Naive thymus-derived CD4-positive, alpha-beta T cell (primary cell): ENCODE measurements at places on chromosomes 16 and 17. TPM values are rescaled to one million over a fixed set of nuclear protein-coding genes. Genes with fewer than 3 reads are reported as not detected.

CD300E gene
- not detected in 2 replicates for total RNA-seq

ABCC6 gene
- total RNA-seq, result not detected

- no peak for DNase-seq
These were observed 259.8 kb downstream of the GRIN2A start for GRCh38 chr16:9922441-9922840.

DNA sequence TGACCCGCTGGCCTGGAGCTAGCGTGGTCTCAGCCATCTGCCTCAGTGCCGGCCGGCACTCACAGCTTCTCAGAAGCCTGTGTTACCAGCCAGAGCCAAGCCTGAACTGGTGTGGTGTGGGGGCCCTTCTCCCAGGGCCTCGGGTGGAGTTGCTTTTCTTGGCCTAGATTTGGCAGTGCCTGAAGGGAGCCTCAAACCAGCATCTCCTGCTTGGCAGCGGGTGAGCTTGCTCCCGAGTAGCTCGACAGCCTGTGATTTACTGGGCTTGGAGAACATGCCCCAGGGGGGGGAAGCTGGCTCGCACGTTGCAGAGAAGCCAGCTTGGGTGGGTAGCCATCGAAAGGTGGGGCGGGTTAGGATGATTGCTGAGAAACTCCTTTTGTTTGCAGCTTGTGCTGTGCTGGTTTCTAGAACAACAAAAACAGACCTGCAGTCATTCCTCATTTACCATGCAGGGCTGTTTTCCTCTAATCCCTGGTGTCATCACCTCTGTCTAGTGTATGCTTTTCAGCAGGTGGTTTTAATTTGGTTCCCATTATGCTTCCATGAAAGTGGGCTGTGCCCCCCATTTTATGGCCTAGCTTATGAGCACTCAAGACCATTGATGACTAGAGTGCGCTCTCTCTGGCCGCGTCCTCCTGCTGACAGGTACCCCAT, 42.2 kb downstream of the TBCD start:
- no peak for DNase-seq

DNA sequence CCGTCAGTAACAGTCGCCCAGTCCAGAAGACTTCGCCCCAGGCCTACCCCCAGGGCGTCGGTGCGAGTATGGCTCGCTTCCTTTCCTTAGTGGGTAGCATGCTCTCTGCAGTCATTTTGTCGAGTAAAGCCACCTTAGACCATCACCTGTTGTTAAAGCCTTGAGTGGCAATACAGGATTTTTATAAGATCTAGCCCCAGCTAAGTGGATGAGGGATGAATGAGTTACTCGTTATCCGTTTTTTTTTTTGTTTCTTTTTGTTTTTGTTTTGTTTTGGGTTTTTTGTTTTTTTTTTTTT, 322 bp upstream of the KLHL11 start:
- no peak for DNase-seq

BRCA1 gene
- 4.5 TPM for total RNA-seq

- DNase-seq, result no peak
These were observed 6.4 kb upstream of the TOX3 start for GRCh38 chr16:52553322-52553721.

KRT33B gene
- not detected for total RNA-seq

SLFN11 gene
- total RNA-seq, result 30.4 TPM

- DNase-seq, result no peak
These were observed 8.6 kb upstream of the CCL2 start for GRCh38 chr17:34246446-34246845.

DNA sequence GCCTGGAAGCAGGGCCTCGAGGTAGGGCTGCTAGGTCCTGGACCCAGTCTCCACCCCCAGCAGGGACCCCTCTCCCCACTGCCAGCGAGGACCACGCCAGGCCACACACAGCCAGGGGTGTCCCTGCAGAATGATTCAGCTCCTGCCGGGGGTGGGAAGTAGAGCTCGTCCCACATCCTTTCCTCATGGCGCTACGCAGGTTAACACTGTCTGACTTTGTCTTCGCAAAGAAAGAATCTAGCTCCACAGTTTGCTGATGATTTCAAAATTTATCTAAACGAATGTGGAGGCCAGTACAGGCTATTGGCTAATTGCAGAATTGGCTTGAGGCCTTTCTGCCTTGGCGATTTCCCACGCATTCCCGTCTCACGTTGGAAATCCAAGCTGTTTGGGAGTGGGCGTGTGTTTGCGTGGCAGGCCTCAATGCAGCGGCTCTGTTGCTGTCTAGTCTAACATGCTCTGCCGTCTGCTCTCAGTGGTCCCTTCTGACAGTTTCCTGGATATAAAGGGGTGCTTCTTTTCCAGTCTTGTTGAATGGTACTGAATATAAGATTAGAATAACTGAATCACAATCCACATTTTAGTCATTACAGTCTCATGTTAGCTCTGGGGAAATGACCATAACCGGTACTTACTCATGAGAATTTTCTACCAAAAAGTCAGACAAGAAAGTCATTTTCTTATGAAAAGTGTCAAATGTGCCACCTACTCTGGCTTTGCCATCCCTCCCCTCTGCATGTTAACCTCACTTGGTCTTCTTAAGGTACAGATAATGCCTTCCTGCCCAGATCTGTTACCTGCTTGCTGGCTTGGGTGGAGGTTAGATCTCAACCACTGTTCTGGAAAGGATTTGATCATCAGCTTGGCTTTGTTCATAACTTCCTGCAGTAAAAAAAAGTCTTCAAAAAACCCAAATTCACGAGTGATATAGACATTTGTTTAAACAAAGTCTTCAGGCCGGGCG, 252.4 kb downstream of the NTN1 start:
- DNase-seq, result peak; percentile 36

DNA sequence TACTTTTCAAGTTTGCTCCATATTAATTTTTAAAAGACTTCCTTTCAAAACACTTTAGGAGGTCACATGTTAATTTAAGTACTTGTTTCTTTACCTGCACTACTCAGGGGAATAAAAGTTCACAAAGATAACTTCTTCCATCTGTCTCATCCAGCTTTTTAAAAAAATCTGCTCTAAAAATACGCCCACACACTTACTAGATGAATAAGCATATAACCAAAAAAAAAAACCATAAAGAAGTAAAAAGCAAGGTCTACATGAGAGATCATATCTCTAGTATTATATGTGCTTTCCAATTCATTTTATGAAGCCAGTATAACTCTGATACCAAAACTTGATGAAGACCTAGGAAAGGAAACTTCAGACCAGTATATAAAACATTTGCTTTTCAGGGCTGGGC, 17.2 kb downstream of the SKAP1 start:
- no peak for DNase-seq

DNA sequence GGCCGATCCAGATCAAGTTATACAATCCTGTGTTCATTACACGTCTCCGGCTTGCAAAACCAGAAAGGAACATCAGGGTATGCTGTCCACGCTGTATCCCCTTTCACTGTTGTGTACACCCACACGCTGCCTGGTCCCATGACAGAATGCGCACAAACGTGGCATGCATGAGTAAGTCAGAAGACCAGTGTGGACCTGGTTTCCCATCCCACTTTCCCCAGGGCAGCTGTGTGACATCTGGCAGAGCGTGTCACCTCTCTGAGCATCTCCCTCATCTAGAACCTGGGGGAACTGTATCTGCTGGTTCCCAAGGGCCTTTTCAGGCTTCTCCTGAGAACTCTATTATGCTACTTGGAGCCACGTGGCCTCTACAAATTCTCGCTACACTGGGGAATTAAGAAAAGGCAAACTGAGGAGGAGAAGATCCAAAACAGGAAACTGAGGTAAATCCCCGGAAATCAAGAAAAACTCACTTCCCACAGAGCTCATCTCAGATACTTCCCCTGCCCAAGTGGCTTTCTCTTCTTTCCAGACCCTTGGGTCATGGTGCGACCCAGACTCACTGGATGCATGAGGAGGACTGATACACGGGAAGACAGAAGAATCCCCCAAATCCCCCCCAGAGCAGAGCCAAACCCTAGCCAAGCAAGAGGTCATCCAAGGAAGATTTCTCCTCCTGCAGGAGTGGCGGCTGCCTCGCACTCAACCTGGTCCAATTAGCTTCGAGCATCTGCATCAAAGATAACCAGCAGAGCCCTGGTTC, 139.3 kb downstream of the GAS7 start:
- DNase-seq, result no peak

DNA sequence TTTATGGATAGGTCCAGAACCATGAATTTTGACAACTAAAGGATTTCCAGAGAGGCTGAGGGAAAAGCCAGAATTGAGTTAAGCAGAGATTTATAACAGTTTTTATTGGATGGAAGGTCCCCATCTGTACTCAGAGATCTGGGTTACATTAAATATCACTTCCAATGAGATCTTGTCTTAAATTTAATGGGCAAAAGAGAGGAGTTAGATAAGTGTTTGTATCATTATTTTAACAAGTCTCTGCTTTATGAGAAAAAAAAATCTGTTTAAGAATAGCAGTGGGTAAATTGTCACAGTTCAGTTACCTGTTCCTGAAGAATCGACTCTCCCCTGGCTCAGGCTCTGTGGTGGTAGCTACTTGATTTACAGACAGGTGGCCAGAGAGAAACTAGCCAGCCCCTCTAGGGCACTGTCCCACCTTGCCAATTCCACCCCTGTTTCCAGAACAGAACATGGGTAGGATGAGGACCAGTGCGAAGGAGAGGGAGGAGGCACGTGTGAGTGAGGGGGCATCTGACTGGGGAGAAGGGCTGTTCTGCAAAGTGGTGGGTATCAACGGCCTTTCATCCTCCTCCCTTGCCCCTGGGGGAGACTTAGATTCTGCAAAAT, 22.1 kb upstream of the CRHR1 start:
- DNase-seq, result no peak

DNA sequence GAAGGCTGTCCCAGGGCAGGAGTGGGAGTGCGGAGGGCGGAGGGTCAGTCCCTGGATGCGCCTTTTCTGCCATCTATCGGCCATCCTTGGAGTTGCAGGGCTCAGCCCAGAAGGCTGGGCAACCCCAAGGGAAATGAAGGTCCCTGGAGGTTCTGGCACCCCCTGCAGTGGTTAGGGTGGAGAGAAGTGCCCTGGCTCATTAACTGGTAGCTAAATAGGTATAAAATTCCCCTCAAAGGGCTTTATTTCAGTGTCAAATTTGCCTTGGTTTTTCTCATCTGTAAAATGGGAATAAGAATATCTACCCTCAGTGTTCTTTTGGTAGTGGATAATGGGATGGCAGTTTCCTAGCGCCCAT, 22.4 kb downstream of the C17orf75 start:
- peak; percentile 47 for DNase-seq

WNT9B gene
- not detected in 2 replicates for total RNA-seq

DNA sequence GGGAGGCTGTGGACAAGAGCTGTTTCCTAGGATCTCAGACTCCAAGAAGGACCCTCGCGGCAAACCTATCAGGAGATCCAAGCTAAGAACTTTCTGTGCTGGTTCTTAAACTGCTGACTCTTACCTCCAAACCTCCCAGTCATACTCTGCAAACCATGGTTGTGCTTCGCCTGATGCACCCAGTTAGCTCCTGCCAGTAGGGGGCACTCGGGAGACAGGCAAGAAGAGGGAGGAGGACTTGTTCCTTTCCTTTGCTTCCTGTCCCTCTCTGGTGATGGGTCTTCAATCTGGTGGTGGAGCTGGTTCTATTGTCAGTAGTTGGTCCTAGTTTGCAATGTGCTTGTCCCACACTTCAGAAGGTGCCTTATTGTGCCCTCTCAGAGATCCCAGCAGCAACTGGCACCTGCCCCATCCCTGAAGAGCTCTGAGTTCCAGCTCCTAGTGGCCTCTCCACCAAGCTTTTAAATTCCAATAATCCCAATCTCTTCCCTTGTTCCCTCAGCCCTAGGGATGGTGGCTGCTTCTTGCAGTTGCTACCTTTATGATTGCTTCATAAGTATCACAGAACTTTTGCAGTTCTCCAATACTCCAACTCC, 113.5 kb upstream of the RPL38 start:
- DNase-seq, result no peak

NEUROD2 gene
- not detected for total RNA-seq

DNA sequence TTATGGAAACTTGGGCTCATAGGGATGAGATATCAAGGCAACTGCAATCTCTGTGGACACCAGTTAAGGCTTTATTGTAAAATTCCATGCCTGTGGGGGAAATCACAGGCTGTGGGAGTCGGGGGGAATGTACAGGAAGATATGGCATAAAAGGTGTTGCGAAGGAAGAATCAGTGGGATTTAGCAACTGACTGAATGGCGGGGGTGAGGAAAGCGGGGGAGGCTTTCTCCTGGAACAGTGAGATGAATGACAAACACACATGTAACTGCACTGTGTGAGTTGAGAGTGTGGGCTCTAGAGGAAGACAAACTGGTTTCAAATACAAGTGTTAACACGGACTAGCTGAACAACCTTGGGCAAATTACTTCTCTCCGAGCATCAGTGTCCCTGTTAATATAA, 143.7 kb downstream of the PRKCB start:
- DNase-seq, result no peak
